A549 treated with ZK216348 at 1 μM for 4 hours (cell line): ENCODE measurements at places on chromosomes 2 and 18. TPM values are rescaled to one million over a fixed set of nuclear protein-coding genes. Genes with fewer than 3 reads are reported as not detected.

Gene RIT2
- not detected in 5 replicates for total RNA-seq

Gene CXCR1
- not detected in 5 replicates for total RNA-seq

Gene UGT1A10
- 0.18 to 0.52 TPM (median 0.23 TPM) in 3 of 5 replicates, not detected in the others for total RNA-seq

Gene ARHGEF33
- total RNA-seq: 0.02 to 0.04 TPM in 2 of 5 replicates, not detected in the others

Gene NT5DC4
- not detected in 5 replicates for total RNA-seq

Gene LRRC30
- not detected in 5 replicates for total RNA-seq

Gene DSEL
- total RNA-seq: 0.25 to 0.52 TPM (median 0.40 TPM) in 5 replicates

Gene DGKD
- total RNA-seq: 52.0 to 120 TPM (median 99.8 TPM) in 5 replicates

Gene CXCR2
- total RNA-seq: not detected in 5 replicates

Gene ABCG8
- total RNA-seq: not detected in 5 replicates

Gene ZNF804A
- not detected in 5 replicates for total RNA-seq

Gene CEBPZ
- 64.9 to 97.7 TPM (median 77.2 TPM) in 5 replicates for total RNA-seq

Gene ASPRV1
- total RNA-seq: 0.10 to 0.41 TPM (median 0.32 TPM) in 4 of 5 replicates, not detected in the other

Gene FAM161A
- 5.0 to 9.9 TPM (median 8.1 TPM) in 5 replicates for total RNA-seq

Gene RTP5
- not detected in 5 replicates for total RNA-seq
